Activated CD8-positive, alpha-beta memory T cell treated with anti-CD3 and anti-CD28 coated beads for 1 hour (primary cell): ENCODE measurements at places on chromosomes 3 and 15.

DNA sequence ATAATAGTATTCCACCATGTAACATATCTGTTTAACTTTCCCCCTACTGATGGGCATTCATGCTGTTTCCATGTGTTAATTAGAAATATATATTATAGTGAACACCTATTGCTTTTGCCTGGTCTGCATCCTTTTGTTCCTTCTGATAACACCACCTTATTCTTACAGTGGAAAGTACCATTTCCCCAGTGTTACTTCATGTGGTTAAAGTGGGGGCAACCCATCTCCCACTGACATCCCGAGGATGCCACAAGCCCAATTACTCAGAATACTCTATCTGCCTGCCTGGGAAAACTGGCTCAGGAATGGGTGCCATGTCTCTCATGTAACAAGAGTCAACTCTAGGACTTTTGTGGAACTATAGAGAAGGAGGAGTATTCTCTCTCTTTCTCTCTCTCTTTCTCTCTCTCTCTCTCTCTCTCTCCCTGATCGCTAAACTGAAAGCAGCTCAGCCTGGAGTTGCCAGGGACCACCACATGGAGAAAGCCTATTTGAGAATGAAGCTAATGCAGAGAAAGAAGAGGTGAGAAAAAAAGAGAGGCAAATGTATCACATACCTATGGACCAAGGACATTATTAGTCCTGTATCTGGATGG lies 66.4 kb upstream of the PPIB start:
- no peak for DNase-seq

GRCh38 chr3:122415104-122415744 lies 638 bp downstream of the WDR5B start:
- no peak for DNase-seq

DNA sequence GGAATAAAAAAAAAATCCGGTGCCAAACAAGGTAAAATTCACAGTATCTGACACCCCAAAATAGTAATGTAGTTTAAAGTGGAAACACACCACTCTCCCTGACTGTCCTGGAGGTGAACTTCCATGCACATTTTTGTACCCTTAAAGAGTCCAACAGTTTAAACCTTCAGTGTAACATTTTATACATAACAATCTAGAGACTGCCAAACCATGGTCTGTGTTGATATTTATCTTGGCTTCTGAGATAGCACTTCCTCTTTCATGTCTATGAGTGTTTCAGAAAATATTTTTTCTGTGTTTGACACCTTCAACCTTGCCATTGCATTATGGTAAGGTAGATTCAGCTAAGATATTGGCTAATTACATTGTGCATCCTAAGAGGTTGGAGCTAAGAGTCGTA lies 13.9 kb downstream of the TMEM45A start:
- DNase-seq, result no peak

DNA sequence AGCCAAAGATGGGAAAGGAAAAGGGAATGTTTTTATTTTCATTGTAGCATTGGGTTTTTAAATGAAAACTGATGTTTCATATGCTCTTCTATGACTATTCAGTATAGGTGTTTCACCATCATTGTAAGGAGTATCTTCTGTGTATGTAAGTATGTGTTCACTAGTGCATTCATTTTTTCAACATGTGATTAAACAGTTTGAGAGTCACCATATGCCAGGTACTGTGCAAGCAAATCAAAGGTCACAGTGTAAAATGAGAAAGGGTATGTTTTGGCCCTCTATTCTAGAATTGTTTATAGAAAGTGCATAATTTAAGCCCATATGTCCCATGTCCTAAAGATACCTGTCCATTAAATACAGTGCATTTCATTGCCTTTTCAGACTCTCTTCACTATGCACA lies 207.2 kb downstream of the ZBTB20 start:
- DNase-seq, result no peak

- no peak for DNase-seq
These were observed 27.0 kb downstream of the ALDH1A2 start for GRCh38 chr15:58038426-58039078.

GRCh38 chr15:80503319-80503952 lies 99.3 kb downstream of the ARNT2 start:
- DNase-seq, result no peak

DNA sequence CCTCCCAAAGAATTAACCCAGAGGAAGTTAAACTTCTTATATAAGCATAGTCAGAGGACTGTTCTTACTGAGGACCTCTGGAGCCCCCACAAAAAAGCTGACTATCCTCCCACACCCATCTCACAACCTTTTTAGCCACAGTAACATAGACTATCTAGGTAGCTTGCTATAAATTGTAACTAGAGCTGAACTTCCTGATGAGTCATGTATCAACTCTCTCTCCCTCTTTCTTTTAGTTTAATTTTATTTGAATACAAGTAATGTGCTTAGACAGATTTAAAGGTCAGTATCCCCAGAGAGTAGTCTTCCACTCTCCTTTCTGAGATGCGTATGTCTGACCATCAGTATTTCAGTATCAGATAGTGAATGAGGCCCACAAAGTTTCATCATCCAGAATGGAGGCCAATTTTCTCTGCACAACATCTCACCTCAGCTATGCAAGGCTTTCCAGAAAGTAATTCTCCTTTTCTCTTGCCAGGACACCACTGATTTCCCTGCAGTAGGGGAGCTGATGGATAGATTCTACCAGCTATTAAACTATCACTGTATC lies 104.0 kb upstream of the MYRIP start:
- no peak for DNase-seq

DNA sequence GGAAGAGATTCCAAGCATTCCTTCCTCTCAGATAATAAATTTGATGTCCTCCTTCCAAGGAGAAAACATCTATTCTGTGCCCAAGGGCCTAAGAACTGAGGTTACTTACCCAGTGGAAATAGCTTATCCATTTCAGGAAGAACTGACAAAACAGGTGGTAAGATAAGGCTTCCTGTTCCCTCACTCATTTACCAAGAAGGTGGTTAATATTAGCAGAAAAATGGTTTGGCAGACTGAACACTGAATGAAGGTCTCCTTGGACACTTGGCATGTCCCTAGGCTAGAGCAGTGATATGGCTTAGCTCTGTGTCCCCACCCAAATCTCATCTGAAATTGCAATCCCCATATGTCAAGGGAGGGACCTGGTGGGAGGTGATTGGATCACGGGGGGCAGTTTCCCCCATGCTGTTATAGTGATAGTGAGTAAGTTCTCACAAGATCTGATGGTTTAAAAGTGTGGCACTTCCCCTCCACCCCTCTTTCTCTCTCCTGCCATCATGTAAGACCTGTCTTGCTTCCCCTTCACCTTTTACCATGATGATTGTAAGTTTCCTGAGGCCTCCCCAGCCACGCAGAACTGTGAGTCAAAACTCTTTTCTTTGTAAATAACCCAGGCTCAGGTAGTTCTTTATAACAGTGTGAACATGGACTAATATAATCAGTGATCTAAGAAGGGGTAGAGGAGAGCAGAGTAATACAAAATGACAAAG lies 127.4 kb downstream of the ST8SIA2 start:
- no peak for DNase-seq

- no peak for DNase-seq
These were observed 218.8 kb downstream of the MAGI1 start for GRCh38 chr3:65819896-65820295.

GRCh38 chr15:101526021-101526420 lies 36.5 kb upstream of the PCSK6 start:
- DNase-seq, result no peak

- no peak for DNase-seq
These were observed 998.6 kb upstream of the EPHA6 start for GRCh38 chr3:95815828-95816227.

DNA sequence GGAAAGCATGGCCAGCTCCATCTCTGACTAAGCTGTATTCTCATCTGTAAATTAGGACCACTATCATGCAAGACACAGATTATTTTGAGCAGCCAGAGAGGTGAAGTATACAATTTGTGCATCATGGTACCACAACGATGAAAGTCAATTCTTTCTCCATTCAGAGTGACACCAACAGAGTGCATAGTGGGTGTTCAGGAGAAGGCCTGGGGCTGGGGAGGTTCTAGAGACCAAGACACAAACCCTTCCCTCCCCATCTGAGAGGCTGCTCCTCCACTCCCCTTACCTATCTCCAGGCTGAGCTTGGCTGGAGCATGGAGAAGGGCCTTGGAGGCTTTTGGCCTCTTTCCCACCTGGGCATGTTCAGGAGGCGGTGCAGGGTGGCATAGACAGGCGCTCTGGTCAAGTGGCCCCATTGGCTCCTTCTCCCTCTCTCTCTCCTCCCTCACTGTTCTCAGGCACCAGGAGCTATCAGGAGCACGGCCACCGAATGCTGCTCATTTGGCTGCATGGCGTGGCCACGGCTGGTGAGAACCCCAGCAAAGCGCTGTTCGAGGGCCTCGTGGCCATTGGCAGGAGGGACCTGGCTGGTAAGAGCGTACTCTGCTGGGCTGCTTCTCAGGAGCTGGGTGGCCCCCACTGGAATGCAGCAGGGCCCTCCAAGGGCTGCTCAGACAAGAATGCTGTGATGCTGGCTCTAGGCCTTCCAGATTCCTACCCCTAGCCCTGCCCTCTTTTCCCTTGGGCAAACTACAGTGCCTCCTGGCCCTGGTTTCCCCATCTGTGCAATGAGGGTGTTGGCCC lies 37.9 kb downstream of the ANKDD1A start:
- no peak for DNase-seq

- no peak for DNase-seq
These were observed 226.9 kb downstream of the ZNF385D start for GRCh38 chr3:21524133-21524532.

DNA sequence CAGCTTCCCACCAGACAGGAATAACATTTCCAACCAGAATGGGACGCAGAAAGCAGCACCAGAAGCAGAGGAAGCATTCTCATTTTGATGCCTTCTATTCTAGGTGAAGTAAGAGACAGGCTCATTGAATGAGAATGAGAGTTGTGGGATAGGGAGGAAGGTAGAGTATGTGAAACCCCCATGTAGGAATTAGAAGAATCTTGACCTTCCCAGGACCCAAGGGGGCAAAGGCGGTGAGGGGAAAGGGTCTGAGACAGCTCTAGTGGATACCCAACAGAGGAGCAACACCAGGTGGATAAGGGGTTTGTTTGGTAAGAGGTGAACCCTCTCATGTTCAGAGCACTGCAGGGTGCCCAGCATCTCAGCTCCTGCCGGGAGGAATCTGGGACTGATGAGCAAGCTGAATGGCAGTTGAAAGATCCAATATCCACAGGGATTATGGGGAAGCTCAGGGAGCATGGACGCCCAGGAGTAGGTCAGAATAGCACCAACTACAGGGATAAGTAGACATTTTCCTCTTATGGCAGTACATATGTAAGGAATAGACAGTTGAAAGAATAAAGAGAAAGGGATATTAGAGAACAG lies 77.0 kb downstream of the PLCL2 start:
- DNase-seq, result no peak

GRCh38 chr15:60936186-60936585 lies 292.9 kb downstream of the RORA start:
- DNase-seq, result no peak

GRCh38 chr15:70142322-70143191 lies 44.8 kb upstream of the TLE3 start:
- DNase-seq, result no peak

DNA sequence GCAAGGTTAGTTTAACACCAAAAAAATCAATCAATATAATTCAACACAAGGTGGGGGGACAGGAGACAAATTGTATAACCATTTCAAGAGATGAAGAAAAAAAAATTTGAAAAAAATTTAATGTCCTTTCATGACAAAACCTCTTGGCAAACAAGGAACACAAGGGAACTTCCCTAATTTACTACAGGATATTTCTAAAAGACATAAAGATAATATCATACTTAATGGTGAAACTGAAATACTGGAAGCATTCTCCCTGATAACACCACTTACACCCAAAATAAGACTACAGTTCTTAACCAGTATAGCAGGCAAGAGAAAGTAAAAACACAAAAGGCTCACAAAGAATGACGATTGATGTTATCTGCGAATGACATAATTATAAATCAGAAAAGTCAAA lies 44.7 kb downstream of the IFT57 start:
- DNase-seq, result no peak

GRCh38 chr3:77296527-77296926 lies 256.6 kb downstream of the ROBO2 start:
- no peak for DNase-seq

- no peak for DNase-seq
These were observed 367.8 kb upstream of the UMPS start for GRCh38 chr3:124362455-124362854.

DNA sequence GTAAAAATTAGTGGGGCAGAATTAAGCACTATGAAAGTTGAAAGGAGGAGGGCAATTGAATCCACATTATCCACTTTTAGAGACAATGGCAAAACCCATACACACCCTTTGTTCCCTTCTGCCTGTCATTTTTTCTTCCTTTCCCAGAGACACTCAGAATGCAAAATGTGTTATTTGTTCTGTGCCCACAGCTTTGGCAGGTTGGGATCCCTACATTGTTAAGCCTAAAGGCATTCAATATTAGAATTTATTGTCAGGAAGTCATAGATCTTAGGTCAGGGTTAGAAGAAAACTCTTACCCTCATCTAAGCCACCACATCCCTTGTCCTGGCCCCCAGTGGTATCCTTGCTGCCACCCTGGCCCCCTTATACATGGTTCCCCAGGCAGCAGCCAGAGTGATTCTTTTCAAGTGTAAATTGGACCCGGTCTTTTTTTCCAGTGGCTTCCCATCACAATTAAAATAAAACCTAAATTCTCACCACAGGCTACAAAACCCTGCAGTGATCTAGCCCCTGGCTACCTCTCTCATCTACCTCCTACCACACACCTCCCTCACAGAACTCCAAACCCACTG lies 470.1 kb upstream of the ATP11B start:
- DNase-seq, result no peak

GRCh38 chr3:196981657-196982056 lies 13.0 kb upstream of the PIGZ start:
- no peak for DNase-seq

- DNase-seq, result no peak
These were observed 14.7 kb upstream of the AMOTL2 start for GRCh38 chr3:134388788-134389485.

DNA sequence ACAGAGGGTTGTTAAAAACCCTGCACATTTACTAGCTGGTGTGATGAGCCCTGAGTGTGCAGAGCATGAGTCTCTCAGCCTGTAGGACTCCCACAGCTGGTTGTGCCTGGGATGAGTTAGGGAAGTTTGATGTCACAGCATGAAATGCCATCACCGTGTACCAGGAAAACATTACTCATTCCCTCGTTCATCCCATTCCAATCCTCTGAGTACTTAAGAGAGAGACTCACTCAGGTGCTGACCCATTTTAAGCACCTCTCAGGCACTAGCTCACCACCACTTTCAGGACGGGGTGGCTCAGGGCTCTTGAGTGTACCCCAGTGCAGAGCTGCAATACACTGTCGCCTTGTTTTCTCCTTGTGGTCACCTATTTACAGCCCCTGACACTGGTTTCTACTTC lies 18.7 kb downstream of the MGLL start:
- no peak for DNase-seq

- DNase-seq, result no peak
These were observed 355.1 kb downstream of the CLSTN2 start for GRCh38 chr3:140290105-140290504.

GRCh38 chr15:70439304-70439877 lies 324.0 kb downstream of the UACA start:
- no peak for DNase-seq

- no peak for DNase-seq
These were observed 32.5 kb downstream of the CA12 start for GRCh38 chr15:63349156-63349555.

GRCh38 chr3:128009952-128010846 lies 42.0 kb upstream of the SEC61A1 start:
- no peak for DNase-seq
